Left ventricle myocardium inferior (tissue), 1 donor: ENCODE measurements at places on chromosomes 13 and 19. TPM values are rescaled to one million over a fixed set of nuclear protein-coding genes. Genes with fewer than 3 reads are reported as not detected.
A peak's percentile ranks its signal among the peaks of the same experiment; 100 is the strongest.

GRCh38 chr19:40614622-40615411 lies 13.6 kb downstream of the LTBP4 start:
- peaks cover 39% of the 10 kb centered on the region for H3K36me3 ChIP-seq
- no peaks in the 10 kb centered on the region for H3K27me3 ChIP-seq
- peak overlapping the region; percentile 75 for H3K4me3 ChIP-seq
- peaks cover 51% of the 10 kb centered on the region for H3K4me1 ChIP-seq
- peak overlapping the region; percentile 91 for H3K27ac ChIP-seq

- DNase-seq, result no peak
- H3K27me3 ChIP-seq, result no peaks in the 10 kb centered on the region
- H3K36me3 ChIP-seq, result no peaks in the 10 kb centered on the region
- peaks cover 18% of the 10 kb centered on the region for H3K4me1 ChIP-seq
- no peak overlapping the region for H3K4me3 ChIP-seq
Measured at GRCh38 chr13:76164290-76164689, 528.2 kb downstream of the LMO7 start.

- DNase-seq, result no peak
- no peaks in the 10 kb centered on the region for H3K4me1 ChIP-seq
Measured at GRCh38 chr13:51318015-51318414, 21.5 kb upstream of the SERPINE3 start.

DNA sequence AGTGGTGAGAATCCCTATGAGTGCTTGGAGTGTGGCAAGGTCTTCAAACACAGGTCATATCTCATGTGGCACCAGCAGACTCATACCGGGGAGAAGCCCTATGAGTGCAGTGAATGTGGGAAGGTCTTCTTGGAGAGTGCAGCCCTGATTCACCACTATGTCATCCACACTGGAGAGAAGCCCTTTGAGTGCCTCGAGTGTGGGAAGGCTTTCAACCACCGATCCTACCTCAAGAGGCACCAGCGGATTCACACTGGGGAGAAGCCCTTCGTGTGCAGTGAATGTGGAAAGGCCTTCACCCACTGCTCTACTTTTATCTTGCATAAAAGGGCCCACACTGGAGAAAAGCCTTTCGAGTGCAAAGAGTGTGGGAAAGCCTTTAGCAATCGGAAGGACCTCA lies 18.7 kb upstream of the AURKC start:
- H3K4me1 ChIP-seq, result peaks cover 11% of the 10 kb centered on the region
- no peak overlapping the region for H3K27ac ChIP-seq
- H3K4me3 ChIP-seq, result no peak overlapping the region
- H3K27me3 ChIP-seq, result no peaks in the 10 kb centered on the region

- DNase-seq, result no peak
- H3K27me3 ChIP-seq, result no peaks in the 10 kb centered on the region
- H3K4me3 ChIP-seq, result no peak overlapping the region
- H3K4me1 ChIP-seq, result peaks cover 42% of the 10 kb centered on the region
Measured at GRCh38 chr13:32212421-32212820, 102.7 kb downstream of the ZAR1L start.

DNA sequence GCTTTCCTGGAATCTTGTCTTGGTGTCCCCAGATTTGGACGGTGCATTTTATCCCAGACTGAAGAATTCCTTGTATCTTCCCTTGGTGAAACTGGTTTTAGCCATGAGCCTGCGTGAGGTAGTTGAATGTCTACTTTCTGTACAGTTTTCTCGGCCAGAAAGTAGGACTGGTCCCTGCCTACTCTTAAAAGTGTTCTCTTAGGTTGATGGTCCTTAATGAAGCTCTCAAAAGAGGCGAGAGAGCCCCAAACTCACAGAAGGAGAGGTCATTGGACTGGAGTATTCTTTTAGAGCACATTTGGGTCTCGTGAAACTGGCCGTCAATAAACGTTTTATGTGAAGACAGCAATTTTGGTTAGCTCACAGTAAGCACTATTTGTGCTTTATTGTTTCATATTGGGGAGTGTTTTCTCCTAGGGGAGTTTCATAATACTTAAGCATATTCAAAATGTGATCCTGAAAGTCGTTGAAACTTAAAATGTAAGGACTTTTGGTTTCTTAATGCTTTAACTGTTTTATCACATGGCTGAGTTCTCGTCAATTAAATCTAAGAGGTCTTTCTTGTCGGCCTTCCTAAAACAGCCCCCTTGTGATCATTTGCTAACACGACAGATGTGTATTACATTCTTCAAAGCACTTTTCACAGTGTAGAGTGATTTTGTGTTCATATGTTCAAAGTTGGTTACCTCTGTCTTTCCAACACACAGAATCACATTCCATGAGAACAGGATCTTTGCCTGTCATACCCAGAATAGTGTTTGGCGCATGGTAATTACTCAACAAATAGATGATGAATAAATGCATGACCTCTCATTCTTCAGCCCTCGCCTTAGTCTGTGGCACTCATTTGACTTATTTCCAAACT lies 889 bp downstream of the GTF2F2 start:
- peaks cover 38% of the 10 kb centered on the region for H3K4me1 ChIP-seq
- H3K4me3 ChIP-seq, result peak overlapping the region; percentile 81
- H3K27me3 ChIP-seq, result no peaks in the 10 kb centered on the region
- no peaks in the 10 kb centered on the region for H3K36me3 ChIP-seq

GRCh38 chr13:99227331-99227900 lies 26.8 kb downstream of the UBAC2 start:
- no peaks in the 10 kb centered on the region for H3K36me3 ChIP-seq
- DNase-seq, result no peak
- H3K27me3 ChIP-seq, result no peaks in the 10 kb centered on the region

DNA sequence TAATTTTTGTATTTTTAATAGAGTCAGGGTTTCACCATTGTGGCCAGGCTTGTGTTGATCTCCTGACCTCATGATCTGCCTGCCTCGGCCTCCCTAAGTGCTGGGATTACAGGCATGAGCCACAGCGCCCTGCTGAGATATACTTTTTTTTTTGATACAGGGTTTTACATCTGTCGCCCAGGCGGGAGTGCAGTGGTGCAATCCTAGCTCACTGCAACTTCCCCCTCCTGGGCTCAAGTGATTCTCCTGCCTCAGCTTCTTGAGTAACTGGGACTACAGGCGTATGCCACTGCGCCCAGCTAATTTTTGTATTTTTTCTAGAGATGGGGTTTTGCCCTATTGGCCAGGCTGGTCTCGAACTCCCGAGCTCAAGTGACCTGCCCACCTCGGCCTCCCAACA lies 2.0 kb downstream of the COLGALT1 start:
- peak overlapping the region; percentile 95 for H3K27ac ChIP-seq
- peaks cover 44% of the 10 kb centered on the region for H3K36me3 ChIP-seq
- peak overlapping the region; percentile 86 for H3K4me3 ChIP-seq
- H3K27me3 ChIP-seq, result no peaks in the 10 kb centered on the region
- H3K4me1 ChIP-seq, result peaks cover 87% of the 10 kb centered on the region

- H3K4me3 ChIP-seq, result no peak overlapping the region
- H3K27me3 ChIP-seq, result no peaks in the 10 kb centered on the region
- no peak overlapping the region for H3K27ac ChIP-seq
Measured at GRCh38 chr13:39533651-39534150, 69.3 kb downstream of the LHFPL6 start.

DNA sequence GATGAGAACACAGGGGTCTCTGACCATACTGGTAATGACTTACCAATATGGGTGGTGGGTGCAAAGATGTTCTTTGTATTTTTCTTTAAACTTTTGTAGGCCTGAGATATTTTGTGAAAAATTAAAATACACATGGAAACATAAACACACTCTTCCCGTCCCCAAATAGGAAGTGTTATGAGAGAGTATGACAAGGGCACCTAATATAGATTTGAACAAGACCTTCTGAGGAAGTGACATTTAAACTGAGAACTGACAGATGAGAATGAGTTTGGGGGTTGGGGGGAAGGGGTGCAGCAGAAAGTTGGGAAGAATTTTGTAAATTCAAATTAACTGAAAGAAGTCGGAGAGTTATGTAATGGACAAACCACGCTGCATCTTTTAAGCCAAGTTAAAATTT lies 224.2 kb downstream of the RGCC start:
- H3K4me1 ChIP-seq, result peaks cover 23% of the 10 kb centered on the region
- H3K36me3 ChIP-seq, result peaks cover 36% of the 10 kb centered on the region
- no peak overlapping the region for H3K27ac ChIP-seq
- no peaks in the 10 kb centered on the region for H3K27me3 ChIP-seq

DNA sequence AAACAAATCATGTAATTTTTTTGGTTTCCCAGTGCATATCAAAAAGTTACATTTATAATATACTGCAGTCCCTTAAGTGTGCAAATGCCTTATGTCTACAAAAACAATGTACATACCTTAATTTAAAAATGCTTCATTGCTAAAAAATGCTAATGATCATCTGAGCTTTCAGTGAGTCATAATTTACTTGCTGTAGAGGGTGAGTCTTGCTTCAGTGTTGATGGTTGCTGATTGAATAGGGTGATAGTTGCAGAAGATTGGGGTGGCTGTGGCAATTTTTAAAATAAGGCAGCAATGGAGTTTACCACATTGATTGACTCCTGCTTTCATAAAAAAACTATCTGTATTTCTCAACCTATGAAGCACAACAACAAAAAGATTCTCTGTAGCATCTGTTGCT lies 613.9 kb downstream of the TBC1D4 start:
- H3K36me3 ChIP-seq, result no peaks in the 10 kb centered on the region
- no peak for DNase-seq
- H3K27ac ChIP-seq, result no peak overlapping the region
- H3K27me3 ChIP-seq, result no peaks in the 10 kb centered on the region
- H3K4me1 ChIP-seq, result no peaks in the 10 kb centered on the region

DNA sequence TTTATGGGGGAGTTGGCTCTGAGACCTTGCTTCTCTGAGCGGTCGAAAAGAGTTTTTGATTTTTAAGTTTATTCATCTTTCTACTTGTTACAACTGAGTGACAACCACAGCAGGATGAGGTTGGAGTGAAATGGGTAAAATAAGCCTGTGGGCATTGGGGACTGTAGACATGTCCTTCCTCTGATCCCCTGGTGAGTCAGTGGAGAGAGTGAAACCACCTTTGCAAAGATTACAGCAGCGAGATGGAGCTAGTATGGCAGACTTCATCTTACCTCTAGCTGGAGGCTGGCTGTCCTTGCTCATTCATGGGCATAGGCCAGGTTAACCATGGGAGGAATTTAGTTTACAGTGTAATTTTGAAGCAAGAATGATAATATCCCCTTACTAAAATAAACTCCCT lies 30.9 kb upstream of the PSG9 start:
- no peaks in the 10 kb centered on the region for H3K4me1 ChIP-seq
- no peaks in the 10 kb centered on the region for H3K36me3 ChIP-seq
- no peak for DNase-seq
- H3K27ac ChIP-seq, result no peak overlapping the region
- no peak overlapping the region for H3K4me3 ChIP-seq
- H3K27me3 ChIP-seq, result peaks cover 34% of the 10 kb centered on the region

- H3K36me3 ChIP-seq, result no peaks in the 10 kb centered on the region
- peaks cover 15% of the 10 kb centered on the region for H3K27me3 ChIP-seq
- DNase-seq, result peak; percentile 33
- H3K4me3 ChIP-seq, result peak within 1 kb of the TSS; percentile 71
- H3K27ac ChIP-seq, result no peak within 1 kb of the TSS
- peaks cover 11% of the 10 kb centered on the region for H3K4me1 ChIP-seq
Measured at GRCh38 chr19:23116802-23117571, at the start of gene ZNF730. Gene ZNF730, plus strand, starts transcription at chr19:23117025. Its CDS starts 149 bp downstream, at chr19:23117174.

DNA sequence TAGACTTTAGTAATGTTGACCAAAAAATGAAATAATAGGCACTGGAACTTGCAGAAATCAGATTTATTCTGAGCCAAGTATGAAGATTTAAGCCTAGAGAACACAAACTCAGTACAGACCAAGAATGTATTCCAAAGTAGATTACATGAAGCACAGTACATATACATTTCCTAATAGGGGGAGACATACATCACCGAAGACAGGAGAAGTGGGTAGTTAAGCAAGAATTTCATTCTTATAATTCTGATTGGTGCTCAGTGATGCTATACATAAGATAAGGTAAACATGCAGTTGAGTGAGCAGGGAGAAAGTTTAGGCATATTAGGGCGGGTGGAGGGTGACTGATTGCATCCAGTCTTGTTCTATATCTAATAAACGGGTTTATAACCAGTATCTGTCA lies 2218.8 kb downstream of the PCDH9 start:
- no peak for DNase-seq
- no peak overlapping the region for H3K27ac ChIP-seq
- no peaks in the 10 kb centered on the region for H3K4me1 ChIP-seq
- no peaks in the 10 kb centered on the region for H3K36me3 ChIP-seq
- H3K4me3 ChIP-seq, result no peak overlapping the region

GRCh38 chr13:31134039-31134711 lies 27.5 kb downstream of the HSPH1 start:
- no peak overlapping the region for H3K4me3 ChIP-seq
- no peak for DNase-seq
- no peaks in the 10 kb centered on the region for H3K27me3 ChIP-seq

DNA sequence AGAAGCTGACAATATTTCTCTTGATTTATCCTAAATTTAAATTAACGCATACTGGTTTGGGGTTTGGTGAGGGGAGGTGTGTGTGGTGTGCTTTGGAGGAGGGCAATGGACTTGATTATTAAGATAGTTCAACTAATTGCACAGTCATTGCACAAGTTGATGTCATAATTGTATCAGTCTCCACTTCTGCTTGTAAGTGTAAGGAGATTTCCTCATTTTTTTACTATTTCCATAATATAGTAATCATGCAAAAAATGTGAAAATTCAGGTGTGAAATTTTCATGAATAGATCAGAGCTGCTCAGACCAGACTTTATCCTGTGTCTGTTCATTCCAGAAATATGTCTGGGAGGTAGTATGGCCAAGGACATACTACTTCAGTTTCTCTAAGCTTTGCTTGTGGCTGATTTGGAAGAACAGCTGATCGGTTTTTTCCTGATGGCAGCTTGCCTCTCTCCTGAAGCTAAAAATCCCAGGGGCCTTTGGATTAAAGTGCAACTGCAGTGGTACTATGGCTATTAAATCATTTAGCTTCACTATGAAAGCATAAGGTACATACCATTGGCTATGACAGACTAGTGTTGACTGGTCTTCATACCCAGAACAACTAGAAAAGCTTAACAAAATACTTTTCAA lies 201.8 kb upstream of the MIR17HG start:
- H3K4me3 ChIP-seq, result no peak overlapping the region
- no peak for DNase-seq
- no peaks in the 10 kb centered on the region for H3K36me3 ChIP-seq
- no peaks in the 10 kb centered on the region for H3K27me3 ChIP-seq
- peaks cover 10% of the 10 kb centered on the region for H3K4me1 ChIP-seq

GRCh38 chr19:48510421-48511268 lies 990 bp downstream of the LMTK3 start:
- peak; percentile 64 for DNase-seq
- H3K36me3 ChIP-seq, result no peaks in the 10 kb centered on the region
- no peak overlapping the region for H3K27ac ChIP-seq
- peaks cover 17% of the 10 kb centered on the region for H3K4me1 ChIP-seq

DNA sequence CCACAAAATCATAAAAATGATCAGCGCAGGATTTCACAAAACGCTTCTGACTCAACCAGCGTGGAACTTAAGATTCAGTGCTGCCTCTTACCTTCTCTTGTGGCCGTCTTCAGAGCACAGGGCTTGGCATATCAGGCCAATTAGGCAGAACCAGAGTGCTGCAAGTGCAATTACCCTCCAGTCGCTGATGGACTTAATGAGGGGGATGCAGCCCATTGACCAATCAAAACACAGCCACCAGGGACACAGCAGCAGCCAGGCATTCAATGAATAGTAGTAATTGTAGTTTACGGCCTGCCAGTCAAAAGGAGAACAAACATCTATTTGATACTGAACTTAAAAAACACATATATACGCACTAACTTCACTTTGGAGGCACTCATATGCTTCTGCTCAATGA lies 38.2 kb downstream of the TMTC4 start:
- DNase-seq, result no peak
- H3K27me3 ChIP-seq, result no peaks in the 10 kb centered on the region
- peaks cover 57% of the 10 kb centered on the region for H3K36me3 ChIP-seq
- H3K27ac ChIP-seq, result no peak overlapping the region
- H3K4me3 ChIP-seq, result no peak overlapping the region

The MBNL2 gene
- 76.5 TPM for total RNA-seq

The TRPC4 gene
- total RNA-seq, result 0.19 TPM

The ZNF562 gene
- total RNA-seq, result 19.5 TPM

The CEBPA gene
- total RNA-seq, result 1.7 TPM

The CD33 gene
- 3.0 TPM for total RNA-seq

The ZNF816 gene
- 5.9 TPM for total RNA-seq
